ENCODE measurements at places on chromosomes 1 and 21.

GRCh38 chr1:3462356-3463012 is 8.0 kb downstream of the ARHGEF16 start:
- no peak for DNase-seq

GRCh38 chr1:5274527-5274926 is 620.1 kb downstream of the AJAP1 start:
- DNase-seq: no peak

GRCh38 chr1:28417441-28417922 is 47.9 kb downstream of the PHACTR4 start:
- no peak for DNase-seq

DNA sequence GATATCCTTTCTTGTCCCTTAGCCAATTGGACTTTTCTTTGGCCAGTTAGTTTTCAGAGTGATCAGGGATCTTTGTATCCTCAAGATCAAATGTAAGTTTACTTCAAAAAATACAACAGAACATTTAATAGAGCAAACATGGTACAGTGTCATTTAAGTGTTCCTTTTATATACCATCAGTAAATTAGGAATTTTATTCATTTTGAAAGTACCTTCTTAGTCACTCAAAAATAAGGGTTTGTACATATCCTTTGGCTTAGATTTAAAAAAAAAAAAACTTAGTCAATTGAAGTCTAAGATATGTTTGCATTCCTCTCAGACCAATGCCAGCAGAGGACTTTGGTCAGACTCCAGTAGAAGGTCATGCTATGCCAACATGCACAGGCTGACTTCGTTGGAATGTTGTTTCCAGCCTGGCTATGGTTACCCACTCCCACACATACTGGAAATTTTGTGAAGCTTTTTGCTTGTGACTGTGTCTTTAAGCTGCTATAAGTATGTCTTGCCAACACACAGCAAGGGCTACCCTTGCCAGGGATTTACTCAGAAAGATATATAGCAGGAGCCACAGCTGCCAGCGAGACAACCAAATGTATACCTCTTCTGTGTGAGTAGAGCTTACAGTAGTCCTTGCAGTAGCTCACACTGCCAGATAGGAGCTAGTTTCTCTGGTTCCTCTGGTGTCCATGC is 81.5 kb upstream of the LRIF1 start:
- DNase-seq: no peak

DNA sequence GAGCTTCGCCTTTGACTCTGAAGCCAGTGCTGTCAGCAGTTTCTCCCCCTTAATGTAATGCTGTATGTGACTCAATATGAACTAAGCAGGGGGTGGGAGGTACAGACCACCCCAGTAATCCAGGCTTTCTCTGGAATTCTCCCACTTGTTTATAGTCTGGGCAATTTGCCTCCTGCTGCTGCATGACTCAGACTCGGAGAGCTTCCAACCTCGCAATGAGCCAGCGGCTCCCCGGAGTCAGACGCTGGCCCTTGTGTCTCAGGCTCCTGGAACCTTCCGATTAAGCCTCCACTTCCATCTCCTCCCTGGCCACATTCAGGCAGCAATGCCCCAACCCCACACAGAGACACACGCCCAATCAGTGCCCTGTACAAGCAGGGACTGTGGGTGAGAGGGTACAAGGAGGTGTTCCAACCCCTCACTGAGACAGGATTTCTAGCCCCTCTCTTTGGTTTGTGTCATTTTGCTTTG is 471.7 kb upstream of the VAMP3 start:
- DNase-seq: no peak

GRCh38 chr1:161166669-161167548 is 683 bp downstream of the PPOX start:
- DNase-seq: no peak

GRCh38 chr21:21612466-21612865 is 614.3 kb downstream of the NCAM2 start:
- DNase-seq: no peak

DNA sequence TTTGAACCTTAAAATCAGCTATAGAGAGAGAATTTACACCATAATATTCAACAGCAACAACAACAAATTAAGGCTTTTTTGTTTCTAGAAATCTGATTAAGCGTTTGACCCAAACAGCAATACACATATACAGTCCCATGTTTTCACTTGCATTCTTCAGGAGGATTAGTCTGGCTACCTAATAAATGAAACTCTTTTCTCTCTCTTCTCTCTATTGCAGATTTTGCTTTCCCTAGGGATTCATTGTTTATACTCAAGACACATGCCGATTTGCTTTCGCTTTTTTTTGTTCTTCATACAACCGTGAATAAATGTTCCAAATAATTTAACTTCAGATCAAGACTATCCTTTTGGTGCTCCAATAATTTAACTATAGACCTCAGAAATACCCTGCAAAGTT is 162.4 kb upstream of the PTBP2 start:
- DNase-seq: no peak

DNA sequence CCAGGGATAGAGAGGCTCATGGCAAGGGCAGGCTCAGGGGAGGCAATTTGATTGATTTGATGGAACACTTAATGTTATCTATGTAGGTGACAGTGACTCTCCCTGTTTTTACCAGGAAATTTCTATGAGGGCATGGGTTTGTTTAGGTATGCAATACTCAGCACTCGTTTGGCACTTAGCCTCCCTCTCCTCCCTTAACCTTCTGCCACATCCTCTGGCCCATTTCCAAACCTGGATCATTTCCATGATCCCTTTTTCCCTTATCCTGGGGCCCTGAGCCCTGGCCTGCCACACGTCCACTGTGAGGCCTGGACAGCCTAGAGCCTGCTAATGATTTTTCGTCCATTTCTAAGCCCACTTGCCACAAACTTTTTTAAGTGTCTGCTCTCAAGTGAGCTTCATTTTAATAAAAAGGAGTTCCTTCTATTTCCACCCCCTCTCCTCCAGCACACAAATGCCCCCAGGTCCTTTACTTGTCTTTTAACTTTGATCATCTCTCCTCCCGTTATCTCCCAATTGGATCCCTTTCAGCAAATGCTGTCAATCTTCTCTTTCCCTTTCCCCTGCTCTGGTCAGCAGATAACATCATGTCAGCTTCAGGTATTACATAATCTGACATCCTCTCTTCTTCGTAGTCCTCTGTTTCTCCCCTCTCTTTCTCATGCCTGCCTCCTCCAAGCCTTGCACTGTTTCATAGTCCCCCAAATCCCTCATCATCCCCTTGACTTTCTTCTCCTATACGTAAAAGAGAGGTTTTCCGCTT is 37.8 kb upstream of the GADD45A start:
- DNase-seq: no peak

DNA sequence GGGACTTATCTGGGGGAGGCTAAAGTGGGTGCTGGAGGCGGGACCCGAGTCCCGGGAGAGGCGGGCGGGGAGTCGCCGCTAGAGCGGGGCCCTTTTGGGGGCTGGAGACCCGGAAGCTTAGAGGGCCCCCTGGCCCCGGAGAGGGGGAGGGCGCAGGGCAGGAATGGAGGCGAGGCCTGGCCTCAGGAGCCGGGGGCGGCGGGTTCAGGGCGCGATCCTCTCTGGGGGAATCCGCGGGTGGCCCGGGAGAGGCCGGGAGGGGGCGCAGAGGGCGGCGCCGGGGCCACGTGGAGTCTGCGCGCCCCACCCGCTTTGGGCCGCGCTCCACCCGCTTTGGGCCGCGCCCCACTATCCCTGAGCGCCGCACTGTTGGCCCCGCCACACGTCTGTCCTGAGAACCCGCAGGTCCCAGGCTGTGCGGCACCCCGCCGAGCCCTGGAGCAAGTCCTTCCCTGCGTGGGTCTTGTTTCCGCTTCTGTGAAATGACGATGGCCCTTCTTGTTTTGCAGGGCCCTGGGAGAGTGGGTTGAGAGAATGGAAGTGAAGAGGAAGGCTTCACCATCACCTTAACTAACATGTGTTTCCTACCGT is 84.4 kb downstream of the NKAIN1 start:
- peak; percentile 57 for DNase-seq

DNA sequence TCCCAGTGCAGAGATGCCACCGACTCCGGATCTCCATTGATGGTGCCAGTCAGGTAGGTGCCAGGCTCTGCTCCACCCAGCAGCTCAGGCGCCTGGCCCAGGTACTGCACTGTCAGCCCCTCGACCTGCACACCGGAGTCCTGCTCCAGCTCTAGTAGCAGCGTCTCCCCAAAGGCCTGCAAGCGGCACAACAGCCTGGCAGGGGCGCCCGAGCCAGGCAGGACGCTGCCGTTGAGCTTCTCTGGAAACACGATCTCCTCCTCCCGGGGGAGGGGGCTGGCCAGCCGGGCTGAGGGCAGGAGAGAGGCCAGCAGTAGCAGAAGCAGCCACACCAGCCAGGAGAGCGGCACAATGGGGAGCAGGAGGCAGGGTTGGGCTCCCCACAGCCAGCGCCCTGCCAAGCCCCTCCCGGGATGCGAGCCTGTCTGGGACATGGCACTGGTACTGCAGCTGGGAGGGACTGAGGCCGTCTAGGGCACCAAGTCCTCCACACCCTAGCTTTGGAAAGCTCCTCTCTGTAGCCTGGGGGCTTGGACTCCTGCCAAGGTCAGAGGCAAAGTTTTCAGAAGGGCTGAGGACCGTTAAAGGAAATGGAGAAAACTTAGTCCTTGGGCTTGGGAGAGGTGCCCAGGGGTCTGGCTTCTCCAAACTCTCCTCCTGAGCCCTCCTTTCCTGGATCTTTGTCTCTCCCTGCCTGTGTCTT is 509 bp downstream of the ADAMTS4 start:
- no peak for DNase-seq

DNA sequence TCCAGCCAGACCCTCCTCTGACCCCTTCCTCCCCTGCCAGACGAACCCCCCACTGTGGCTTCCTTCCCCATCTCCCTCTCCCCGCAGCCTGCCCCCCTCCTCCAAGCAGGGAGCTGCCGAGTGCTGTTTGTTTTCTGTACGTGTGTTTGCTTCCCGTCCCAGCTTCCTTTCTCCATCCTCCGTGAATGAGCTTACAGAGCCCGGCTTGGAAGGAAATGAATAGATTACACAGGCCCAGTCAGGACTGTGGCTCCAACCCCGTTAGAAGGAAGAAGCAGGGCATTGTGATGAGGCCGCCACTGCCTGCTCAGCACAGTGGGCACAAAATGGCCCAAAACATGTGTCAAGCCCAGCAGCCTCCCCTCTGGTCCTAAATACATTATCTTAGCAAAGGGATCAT is 123.2 kb downstream of the IGSF21 start:
- no peak for DNase-seq

- no peak for DNase-seq
Measured at GRCh38 chr1:184418652-184419349, 32.0 kb downstream of the C1orf21 start.

DNA sequence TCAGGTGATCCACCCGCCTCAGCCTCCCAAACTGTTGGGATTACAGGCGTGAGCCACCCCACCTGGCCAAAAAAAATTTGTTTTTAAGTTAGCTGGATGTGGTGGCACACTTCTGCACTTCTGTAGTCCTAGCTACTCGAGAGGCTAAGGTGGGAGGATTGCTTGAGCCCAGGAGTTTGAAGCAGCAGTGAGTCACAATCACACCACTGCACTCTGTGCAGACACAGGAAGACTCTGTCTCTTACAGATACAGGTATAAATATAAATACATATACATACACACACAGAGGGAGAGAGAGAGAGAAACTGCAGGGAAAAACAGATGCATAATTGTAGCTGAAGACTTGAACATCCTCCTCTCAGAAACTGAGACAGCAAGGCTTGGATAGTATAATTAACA is 34.8 kb upstream of the EPS15 start:
- no peak for DNase-seq

GRCh38 chr1:225596736-225597135 is 56.2 kb downstream of the ENAH start:
- no peak for DNase-seq

GRCh38 chr1:33462405-33463164 is 9.9 kb upstream of the ZSCAN20 start:
- DNase-seq: no peak

- DNase-seq: no peak
Measured at GRCh38 chr1:12620488-12620865, 2.5 kb upstream of the DHRS3 start.

DNA sequence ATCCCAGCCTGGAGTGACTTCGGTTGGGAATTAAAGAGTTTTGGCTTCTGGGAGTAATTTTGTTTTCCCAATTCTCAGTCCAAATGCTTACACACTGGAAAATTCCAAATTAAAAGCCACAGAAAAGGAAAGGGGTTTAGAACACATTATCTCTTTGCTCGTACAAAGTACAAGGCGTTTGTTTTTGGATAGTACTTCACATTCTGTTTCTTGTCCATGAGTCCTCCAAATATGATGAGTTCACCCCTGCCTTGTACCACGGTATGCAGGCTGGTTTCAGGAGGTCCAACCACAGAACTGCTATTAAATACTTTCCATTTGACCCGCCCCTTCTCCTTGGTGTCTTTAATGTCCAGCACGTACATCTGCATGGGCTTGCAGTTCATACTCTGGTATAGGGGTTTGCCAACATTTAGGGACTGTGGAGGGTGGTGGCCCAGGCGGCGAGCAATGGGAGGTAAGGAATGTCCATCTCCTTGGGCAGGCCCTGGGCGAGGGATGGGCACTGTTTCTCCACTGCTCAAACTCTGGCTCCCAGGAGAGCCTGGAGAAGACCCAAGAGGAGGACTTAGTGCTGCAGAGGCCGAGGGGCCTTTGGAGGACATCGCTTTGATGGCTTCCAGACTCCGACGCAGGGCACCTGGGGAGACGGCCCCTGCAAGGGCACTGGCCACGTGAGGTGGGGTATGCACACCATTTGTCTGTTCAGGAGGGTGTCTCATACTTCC is 13.7 kb upstream of the CPLANE2 start:
- no peak for DNase-seq

DNA sequence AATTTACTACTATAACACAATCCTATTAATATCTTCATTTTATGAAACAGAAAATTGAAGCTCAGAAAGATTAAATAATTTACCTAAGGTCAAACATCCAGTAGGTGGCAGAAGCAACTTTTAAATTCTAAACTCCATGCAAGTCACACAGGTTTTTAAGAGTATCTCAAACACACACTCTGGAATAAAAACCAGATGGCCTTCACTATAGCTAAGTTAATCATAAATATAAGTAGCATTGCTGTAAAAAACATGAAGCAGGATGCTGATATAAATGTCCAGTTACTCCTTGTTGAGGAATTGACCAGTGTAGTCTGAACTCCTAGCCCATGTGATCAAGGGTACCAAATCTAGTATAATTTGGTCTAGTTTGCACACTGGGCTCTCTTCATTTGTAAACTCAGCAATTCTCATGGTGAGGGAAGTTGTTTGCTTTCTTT is 9.4 kb upstream of the FMO3 start:
- DNase-seq: no peak

DNA sequence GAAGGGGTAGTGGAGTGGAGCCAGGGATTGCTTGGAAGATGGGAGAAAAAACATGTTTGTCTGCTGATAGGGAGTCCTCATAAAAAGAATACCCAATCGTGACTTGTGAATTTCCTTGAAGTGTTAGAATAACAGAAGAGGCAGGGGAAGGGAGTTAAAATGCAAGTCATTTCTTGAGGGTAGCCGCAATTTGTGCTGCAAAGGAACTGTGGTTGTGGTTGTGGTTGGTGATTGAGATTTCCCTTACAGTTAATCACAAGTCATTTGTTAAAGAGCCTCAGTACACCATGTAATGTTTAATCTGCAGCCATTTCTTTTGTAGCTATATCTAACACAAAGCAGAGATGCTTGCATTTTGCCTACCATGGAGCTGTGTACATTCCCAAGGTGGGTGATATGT is 38.5 kb upstream of the EGLN1 start:
- peak; percentile 4 for DNase-seq

GRCh38 chr1:232978091-232978634 is 27.8 kb downstream of the NTPCR start:
- no peak for DNase-seq

- DNase-seq: no peak
Measured at GRCh38 chr1:81186261-81186660, 614.5 kb upstream of the ADGRL2 start.

Data from stimulated activated CD4-positive, alpha-beta T cell treated with anti-CD3 and anti-CD28 coated beads, Interleukin-15, amount 100 ng/mL, for 1 hour (primary cell).